ENCODE measurements at places on chromosomes 11 and 22. TPM values are rescaled to one million over a fixed set of nuclear protein-coding genes. Genes with fewer than 3 reads are reported as not detected.

The OR2D2 gene
- total RNA-seq = not detected

The MYO7A gene
- total RNA-seq = 5.4 TPM

DNA sequence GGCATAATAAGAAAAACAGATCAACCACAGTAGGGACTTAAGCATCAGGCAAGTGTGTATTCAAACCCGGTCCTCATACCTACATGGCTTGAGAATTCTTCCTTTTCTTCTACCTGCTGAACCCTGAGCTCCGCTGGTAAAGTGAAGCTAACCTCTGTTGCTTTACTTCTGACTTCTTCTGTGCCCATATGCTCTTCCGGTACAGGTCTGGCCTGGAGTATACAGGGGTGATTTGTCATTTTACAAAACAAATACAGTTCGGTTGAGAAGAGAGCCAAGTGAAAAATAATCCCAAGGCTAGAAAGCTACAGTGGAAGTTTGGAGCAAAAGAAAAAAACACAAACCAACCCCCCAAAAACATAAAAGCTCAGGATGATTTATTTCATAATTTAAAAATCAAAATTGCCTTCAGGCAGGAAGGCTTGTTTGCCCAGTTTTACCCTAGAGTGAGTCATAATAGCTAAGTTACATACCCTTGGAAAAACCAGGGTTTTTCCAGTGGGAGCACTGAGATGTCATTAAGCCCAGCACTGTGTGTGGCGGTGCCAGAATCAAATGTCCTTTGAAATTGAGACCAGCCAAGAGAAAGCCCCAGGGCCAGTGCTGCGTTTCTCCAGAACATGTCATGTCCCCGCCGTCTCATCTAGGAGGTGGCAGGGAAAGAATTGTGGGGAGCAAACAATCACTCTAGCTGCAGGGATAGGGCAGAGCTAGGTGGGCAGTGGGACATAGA lies 305.5 kb upstream of the ISX start:
- no peak for DNase-seq

- DNase-seq = no peak
Measured at GRCh38 chr11:44078794-44079193, 12.7 kb downstream of the ACCS start.

- DNase-seq = no peak
Measured at GRCh38 chr22:23791738-23792645, 5.2 kb downstream of the SMARCB1 start.

DNA sequence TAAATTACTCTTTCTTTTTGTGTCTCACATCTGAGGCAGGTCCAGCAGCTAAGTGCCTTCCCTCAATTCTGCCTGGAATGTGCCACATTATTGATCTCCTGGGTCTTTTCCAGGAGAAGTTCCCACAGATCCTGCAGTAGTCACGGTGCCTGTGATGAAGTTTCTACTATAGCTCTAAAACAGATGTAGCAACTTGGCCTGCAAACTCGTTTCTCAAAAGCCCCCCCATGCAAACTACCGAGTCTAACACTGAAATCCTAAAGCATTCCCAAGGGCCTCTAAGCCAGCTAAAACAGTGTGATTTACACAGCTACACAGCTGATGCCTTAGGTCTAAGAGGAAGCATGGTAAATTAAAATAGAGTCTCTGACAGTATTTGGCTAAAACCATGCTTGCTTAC lies 54.3 kb downstream of the DDI1 start:
- DNase-seq = no peak

The TPBGL gene
- total RNA-seq = not detected

DNA sequence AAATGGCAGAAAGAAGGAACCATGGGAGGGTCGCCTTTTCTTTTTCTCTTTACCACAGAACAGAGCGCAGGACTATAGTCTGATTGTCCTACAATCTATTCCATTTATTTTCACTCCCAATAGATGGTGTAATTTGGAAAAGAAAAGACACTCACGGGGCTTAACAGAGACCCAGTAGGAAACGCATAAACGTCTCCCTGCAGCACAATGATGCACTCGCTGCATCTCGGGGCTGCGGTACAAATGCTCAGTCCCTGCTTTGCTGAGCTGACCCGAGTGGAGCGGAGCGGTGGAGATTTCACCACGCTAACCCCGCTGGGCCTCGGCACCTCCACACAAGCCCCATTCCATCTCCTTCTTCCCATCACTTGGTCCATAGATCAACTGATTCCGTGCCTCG lies 1.5 kb downstream of the FEZ1 start:
- DNase-seq = no peak

The REXO2 gene
- 26.1 TPM for total RNA-seq

- DNase-seq = no peak
Measured at GRCh38 chr11:122186439-122187080, 70.5 kb upstream of the BLID start.

DNA sequence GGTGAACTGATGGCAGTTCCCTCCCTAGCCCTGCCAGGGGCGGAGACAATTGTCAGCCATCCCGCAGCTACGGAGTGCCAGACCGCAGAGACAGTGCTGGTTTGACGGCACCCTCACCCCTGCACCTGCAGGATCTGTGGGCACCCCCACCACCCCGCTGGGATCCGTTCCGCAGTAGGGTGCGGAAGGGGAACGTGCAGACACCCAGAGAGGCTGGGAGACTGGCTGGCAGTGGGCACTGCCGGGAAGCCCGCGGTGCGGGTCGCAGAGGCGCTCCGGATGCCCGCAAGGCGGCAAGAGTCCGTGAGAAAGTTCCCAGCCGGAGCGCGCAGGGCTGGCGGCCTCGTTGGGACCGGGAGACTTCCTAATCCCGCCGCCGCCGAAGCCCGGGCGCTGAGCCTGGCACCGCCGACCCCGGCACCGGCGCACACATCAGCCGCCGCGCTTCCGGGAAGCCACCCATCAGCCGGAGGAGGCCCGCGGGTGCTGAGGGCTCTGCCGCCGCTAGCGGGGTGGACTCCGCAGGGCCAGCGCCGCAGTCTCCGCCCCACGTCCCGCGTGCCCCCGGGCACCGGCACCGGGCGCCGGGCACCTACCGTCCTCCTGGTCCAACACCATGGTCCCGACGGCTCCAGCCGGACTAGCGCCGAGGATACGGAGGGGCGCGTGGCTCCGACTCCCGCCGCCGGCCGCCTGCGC lies 4.3 kb upstream of the LMO1 start:
- peak; percentile 47 for DNase-seq

The IL18 gene
- total RNA-seq = 1.00 TPM

The MRGPRX3 gene
- total RNA-seq = not detected

The SULT4A1 gene
- not detected for total RNA-seq

DNA sequence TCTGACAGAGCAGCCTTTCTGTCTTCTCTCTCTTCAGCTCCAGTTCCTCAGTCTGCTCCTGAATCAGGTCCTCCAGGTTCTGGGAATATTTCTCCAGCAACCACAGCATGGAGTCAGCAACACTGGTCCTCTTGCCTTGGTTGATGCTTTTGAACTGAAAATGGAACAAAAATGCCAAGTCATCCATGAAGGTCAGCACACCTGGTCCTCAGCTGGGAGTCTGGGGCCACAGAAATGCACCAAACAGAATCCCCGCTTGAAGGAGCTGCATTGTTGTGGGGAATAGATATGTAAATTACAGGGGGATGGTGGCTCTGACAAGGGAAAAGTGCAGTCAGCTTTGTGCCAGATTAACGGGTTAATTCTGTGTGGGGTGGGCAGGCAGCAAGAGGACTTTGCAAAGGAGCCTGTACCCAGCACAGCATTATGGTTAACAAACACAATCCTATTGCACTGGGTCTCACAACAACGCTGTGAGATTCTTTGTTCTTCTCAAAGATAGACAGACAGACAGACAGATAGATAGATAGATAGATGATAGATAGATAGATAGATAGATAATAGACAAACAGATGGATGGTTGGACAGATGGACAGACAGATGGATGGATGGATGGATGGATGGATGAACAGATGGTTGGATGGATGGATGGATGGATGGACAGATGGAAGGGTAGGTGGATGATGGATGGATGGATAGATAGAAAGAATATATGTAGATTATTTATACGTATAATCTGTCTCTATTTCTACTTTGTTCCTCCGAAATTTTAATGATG lies 33.8 kb upstream of the LRRC32 start:
- DNase-seq = no peak

The MS4A6A gene
- 0.22 TPM for total RNA-seq

DNA sequence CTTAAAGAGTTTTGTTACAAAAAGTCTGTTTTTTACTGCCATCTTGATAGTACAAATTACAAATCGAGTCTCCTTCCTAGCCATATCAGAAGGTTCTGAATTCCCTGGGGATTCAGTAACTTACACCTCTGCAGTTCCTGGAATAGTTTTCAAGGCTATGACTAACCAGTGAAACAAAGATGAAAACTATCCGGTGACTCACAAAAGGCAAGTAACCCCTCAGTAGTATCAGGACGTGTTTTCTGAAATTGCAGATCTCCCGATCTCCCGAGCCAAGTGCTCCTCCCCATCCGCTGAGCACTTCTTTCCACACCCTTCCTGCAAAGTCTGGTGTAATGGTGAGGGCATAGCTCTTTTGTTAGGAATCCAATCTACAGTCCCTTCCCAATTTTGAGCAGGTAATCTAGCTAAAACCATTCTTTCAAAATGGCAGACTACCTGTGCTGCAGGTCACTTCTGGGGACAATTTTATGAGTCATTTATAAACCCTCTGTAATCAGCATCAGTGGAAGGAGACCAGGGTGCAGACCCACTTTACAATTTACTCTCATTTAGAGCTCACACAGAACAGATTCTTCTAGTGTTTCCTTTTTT lies 7.7 kb downstream of the E2F8 start:
- no peak for DNase-seq

DNA sequence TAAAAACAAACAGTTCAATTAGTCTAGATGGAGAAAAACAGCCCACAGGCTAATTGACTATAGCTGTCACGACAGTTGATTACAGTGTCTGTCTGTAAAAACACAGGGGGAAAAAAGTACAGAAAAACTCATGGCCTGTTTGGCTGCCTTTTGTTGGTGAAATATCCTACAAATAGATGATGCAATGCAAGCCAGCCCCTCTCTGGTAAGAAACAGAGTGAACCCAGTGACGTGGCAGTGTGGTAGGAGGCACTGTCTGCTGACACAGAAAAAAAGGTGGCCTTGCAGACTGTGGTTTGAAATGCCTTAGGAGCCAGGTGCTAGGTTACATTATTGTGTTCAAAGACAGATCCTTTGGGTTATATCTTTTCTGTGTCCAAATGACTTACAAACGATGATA lies 431.4 kb upstream of the CCDC90B start:
- no peak for DNase-seq

- DNase-seq = no peak
Measured at GRCh38 chr11:70456921-70457532, 58.7 kb downstream of the CTTN start.

- DNase-seq = peak; percentile 68
Measured at GRCh38 chr22:38214302-38215056, 12.7 kb downstream of the MAFF start.

DNA sequence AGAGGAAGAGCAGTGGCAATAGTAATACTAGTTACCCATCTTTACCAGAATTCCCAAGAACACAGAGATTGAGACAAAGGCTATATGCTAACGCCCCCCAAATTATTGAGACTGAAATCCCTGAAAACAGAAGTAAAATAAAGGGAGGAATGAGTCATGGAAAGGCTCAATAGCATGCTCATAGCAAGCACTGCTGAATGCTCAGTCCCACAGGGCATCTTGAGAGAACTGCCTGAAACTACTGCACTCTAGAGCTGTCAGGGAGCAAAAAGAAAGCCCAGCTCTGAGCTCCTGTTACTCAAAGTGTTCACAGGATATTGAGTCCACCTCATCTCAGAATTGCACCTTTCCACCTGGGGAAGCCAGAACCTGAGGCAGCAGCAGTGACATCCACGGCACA lies 44.1 kb upstream of the FIBIN start:
- no peak for DNase-seq

- DNase-seq = no peak
Measured at GRCh38 chr11:103680826-103681225, 355.6 kb upstream of the DDI1 start.

The DDTL gene
- total RNA-seq = 3.1 TPM

DNA sequence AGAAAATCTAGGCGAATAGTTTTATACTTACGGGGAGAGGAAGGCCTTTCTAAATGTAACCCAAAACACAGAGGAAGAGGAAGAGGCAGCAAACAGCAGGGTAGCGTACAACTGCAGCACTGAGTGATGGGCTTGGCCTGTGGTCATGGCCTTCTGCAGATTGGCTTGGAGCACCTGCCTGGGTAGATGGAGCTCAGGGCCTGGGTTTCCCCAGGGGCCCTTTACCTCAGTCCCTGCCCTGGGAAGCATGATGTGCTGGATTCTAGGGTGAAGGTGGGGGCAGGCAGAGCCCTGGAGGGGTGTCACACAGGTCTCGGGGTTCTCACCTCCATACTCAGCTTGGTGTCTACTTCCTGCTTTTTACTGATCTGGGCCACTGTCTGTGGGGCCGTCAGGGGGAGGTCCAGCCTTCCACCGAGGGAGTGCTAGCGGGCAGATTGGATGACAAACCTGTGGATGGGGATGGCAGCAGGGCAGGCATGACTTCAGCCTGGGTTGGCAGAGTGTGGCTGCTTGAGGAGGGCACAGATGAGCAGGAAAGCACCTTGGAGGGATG lies 27.7 kb upstream of the CHRM1 start:
- no peak for DNase-seq

- no peak for DNase-seq
Measured at GRCh38 chr11:123230346-123230745, 35.3 kb upstream of the CLMP start.

GRCh38 chr11:106276859-106277436 lies 199.5 kb downstream of the AASDHPPT start:
- no peak for DNase-seq

DNA sequence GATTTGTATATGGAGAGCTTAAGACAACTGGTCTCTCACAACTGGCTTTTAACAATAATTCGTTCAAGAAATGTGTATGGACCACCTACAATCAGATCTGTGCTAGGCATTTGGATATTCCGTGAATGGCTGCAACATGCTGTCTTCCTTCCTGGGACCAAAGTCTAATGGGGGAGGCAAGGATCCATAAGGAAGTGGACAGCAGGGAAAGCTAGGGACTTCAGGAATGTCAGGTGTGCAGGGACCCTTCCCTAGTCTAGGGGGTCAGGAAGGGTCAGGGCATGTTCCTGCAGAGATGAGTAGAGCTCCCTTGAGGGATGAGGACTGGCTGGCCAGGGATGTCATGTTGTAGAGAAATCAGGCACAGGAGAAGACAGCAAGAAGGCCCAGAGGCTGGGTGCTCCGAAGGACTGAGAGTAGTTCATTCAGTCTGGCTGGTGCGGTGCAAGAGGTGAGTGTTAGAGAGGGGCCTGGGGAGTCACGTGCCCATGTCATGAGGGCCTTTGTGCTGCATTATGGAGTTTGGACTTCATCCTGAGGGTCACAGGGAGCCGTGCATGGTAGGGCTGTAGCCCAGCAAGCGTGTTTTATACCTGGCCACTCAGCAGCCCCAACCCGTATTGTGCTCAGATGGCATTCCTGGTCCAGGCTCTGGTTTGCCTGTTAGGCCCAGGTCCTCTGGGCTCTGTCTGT lies 8.5 kb upstream of the NECTIN1 start:
- DNase-seq = no peak
